ENCODE measurements at places on chromosomes 16 and 17. TPM values are rescaled to one million over a fixed set of nuclear protein-coding genes. Genes with fewer than 3 reads are reported as not detected.

Gene SYNGR3
- 2.4 TPM for total RNA-seq

Gene TBC1D3E
- total RNA-seq, result not detected

Gene CMTM1
- 2.7 TPM for total RNA-seq

Gene KRTAP16-1
- total RNA-seq, result 0.05 TPM

Gene KRT33B
- total RNA-seq, result not detected

Gene ACSM3
- 0.23 TPM for total RNA-seq

Gene GH2
- not detected for total RNA-seq

Gene RNF166
- total RNA-seq, result 15.1 TPM

Gene KRTAP1-5
- not detected for total RNA-seq

DNA sequence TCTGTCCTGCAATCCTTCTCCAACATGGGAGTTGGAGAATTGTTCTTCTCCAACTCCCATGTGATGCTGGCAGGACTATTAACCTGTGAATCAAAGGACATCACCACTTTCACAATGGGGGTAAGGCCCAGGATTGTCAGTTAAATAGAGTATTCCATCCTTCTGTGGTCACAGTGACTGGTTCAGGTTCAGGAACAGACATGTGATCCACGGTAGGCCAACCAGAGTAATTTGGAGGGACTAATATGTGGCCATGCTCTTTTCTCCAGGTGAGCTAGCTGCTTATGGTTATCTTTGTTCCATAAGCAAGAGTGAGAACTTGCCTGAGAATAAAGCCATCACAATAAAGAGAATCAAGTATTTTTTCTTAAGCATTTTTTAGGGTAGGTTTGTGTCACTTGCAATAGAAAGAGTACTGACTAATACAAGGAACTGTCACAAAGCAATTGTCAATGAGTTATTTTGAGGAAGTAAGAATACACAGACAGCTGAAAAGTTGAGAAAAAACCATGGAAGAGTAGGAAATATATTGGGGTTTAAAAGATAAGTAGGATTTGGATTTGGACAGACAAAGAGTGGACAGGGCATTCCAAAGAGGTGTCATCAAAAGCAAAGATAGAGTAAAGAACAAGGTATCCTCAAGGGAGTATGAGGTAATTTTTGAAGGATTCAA, 63.4 kb downstream of the BRIP1 start:
- DNase-seq, result no peak

GRCh38 chr17:5584383-5585286, at the start of gene NLRP1:
Gene NLRP1 (minus strand): TSS chr17:5584509. CDS start chr17:5583957, 552 bp downstream.
- DNase-seq, result peak; percentile 93

DNA sequence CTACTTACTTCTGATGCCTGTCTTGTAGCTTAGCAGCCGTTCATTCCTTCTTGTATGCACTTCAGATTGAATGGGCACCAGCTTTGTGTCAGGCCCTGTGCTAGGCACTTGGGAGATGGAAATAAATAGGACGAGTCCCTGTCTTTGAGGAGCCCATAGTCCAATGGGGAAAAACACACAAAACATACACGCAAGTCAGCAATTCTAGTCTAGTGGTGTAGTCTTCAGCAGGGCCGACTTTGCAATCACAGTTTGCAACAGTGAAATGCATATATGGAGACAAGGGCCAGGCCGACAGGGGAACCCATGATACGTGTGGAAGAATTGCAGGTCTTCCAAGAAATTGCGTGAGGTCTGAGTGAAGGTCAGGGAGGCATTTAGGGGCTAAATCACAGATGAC, 262.6 kb downstream of the MAF start:
- DNase-seq, result no peak

DNA sequence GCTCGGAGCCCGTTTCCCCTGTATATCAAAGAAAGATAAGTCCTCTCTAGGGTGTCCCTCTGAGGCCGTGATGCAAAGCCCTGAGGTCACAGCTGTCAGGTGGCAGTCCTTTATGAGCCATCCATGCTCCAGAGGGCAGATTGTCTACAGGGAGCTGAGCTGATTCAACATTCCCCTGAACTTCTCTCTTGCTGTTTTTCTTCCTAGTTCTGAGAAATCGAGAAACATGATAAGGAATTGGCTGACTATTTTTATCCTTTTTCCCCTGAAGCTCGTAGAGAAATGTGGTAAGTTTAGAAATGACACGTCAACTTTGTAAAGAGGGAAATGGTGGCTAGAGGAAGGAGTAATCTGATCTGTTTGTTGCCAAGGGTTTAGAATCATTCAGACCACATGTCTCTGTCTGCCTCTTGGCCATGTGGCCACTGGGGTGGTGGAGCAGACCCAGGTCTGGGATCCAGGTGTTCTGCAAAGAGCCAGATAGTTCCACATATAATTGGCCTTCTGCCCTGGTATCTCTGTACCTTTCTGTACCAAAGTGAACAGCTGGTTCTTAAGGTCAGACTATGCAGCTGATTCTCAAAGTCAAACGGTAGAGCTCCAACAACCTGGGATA, 3.5 kb downstream of the CTNS start:
- DNase-seq, result no peak

DNA sequence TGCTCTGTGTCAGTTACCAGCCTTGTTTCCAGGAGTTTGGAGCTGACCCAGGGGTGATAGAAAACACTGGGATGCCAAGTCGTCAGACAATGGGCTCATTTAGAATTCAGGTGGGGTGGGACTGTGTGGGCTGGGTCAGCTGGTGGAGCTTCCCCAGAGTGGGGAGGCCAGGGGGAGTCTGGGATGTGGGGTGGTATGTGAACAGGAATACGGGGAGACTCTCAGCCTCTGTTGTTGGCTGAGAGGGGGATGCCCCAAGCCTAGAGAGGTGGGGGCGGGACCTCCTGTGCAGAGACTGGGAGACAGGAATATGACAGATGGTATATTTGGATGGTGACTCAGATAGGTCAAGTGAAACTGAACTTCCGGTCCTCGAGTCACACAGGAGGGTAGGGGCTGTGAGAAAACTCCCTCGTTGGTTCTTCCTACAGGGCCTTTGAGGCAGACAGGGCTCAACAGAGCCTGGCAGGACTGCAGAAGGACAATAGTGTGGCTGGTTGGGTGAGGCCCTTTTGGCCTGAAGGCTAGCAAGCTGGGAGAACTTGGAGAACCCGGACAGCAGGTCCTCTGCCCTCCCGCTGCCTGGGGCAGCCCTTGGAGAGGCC, 23.7 kb downstream of the CDH1 start:
- DNase-seq, result peak; percentile 12

GRCh38 chr16:13883276-13883675, 36.7 kb upstream of the ERCC4 start:
- DNase-seq, result no peak

DNA sequence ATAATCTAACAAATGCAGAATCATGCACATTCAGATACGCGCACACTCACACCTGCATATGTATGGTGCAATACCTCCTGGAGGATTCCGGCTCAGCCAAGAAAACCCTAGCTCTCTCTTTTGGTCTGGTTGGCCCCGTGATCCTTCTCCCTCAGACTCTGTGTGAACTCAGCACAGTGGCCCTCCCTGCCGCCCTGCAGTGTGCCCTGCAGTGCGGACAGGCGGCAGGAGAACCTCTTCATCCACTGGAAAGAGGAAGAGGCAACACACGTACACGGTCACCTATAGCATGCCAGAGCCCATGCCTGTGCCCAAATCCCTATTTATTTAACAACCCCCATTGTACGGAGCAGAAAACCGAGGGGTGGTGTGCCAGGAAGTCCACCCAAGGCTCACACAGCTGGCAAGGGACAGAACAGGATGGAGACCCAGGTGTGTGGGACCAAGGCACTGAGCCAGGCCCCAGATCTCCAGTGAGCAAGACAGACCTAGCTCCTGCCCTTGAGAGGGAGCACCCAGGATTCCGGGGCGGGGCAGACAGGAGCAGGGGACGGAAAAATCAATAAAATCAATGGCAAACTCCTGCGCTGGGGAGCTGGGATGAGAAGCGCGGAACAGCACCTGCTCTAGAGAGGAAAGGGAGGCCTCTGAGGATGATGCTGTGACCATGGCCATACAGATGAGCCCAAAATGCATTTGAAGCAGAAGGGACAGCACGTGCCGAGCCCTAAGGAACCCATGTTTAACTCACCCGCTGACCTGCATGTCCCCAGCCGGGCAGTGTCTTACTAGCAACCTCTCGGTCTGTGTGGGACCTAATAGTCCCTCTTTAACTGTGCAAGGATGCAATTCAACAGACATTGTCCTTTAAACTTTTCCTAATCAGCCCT, 54.7 kb upstream of the CIBAR2 start:
- DNase-seq, result no peak

GRCh38 chr16:86071611-86072240, 172.8 kb downstream of the IRF8 start:
- no peak for DNase-seq

DNA sequence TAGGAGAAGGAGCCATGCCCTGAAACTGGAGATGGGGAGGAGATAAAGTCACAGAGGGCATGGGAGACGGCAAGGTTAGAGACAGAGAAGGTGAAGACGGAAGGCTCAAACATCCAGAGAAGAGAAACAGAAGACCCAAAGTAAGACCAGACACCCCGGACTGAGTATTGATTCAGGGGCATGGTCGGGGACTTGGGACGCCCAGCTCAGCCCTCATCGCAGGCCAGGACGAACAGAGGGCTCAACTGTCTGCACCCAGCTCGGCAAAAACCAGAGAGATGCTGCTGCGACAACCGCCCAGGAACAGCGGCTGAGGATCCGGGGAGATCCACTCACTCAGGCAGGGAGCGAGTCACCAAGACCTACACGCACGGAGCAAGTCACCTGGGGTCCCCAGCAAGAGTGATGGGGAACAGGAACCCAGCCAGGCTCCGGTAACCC, 999 bp downstream of the XYLT1 start:
- no peak for DNase-seq

- no peak for DNase-seq
Observed at GRCh38 chr16:56041556-56042140, 149.6 kb upstream of the GNAO1 start.

- DNase-seq, result no peak
Observed at GRCh38 chr17:82709676-82710498, 6.6 kb upstream of the FN3KRP start.

GRCh38 chr16:6946802-6947201, 385.8 kb upstream of the RBFOX1 start:
- DNase-seq, result no peak

- DNase-seq, result peak; percentile 9
Observed at GRCh38 chr16:58515871-58516767, 802 bp downstream of the SETD6 start.

GRCh38 chr17:81493198-81494038, 19.2 kb downstream of the ACTG1 start:
- DNase-seq, result no peak

- DNase-seq, result no peak
Observed at GRCh38 chr16:80065541-80065940, 465.0 kb upstream of the MAF start.
